NCI-H345 (cell line): ENCODE measurements at places on chromosomes 7 and 10.

- no peak for DNase-seq
These were observed 315.3 kb downstream of the ADRA2A start for GRCh38 chr10:111392159-111392558.

DNA sequence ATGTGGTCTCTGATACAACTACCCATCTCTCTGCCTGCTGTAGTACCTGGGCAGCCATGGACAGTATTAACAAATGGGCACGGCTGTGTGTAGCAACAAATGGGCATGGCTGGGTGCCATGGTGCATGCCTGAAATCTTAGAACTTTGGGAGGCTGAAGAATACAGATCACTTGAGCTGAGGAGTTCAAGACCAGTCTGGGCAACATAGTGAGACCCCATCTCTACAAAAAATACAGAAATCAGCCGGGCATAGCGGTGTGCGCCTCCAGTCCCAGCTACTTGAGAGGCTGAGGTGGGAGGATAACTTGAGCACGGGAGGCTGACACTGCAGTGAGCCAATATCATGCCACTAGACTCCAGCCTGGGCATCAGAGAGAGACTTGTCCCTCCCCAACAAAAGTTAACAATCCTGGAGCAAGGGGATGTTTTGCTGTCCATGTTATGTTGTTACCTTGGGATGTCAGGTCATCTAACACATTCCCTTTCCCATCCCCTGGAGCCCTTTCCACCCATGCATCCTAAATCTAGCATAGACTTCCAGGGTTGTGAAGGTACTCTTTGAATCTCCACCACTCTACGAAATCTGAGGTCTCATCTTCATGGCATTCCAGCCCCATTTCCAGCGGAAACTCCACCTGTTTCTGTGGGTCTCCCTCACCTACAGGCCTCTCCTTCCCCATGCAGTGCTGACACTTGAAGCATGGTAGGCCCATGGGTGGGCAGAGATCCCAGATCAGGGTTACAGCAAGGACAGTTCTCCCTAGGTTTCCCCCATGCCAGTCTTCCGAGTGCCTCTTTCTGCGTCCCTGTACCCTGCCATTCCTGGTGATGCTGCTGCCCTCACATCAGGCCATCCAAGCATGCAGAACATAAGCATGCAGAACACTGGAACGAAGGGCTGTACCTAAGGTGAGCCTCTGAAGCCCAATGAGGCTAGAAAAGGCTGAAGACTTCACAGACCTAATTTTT is 13.1 kb downstream of the FXYD4 start:
- no peak for DNase-seq

DNA sequence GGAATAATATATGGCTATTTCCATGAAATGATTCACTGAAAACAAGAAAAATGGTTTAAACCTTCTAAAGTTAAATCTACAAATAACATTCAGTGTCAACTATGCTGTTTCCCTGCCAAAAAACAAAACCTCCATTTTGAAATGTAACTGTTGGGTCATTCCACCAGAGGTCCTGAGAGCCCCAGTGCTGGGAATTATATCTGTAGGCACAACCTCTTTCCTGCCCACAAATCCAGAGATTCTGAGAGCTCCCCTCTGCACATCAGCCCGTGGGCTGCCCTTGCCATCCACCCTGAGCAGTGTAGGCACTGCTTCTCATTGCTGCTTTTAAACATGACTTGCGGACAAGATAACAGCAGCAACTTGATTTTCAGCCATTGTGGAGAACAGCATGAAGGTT is 198.6 kb downstream of the TMEM178B start:
- no peak for DNase-seq

DNA sequence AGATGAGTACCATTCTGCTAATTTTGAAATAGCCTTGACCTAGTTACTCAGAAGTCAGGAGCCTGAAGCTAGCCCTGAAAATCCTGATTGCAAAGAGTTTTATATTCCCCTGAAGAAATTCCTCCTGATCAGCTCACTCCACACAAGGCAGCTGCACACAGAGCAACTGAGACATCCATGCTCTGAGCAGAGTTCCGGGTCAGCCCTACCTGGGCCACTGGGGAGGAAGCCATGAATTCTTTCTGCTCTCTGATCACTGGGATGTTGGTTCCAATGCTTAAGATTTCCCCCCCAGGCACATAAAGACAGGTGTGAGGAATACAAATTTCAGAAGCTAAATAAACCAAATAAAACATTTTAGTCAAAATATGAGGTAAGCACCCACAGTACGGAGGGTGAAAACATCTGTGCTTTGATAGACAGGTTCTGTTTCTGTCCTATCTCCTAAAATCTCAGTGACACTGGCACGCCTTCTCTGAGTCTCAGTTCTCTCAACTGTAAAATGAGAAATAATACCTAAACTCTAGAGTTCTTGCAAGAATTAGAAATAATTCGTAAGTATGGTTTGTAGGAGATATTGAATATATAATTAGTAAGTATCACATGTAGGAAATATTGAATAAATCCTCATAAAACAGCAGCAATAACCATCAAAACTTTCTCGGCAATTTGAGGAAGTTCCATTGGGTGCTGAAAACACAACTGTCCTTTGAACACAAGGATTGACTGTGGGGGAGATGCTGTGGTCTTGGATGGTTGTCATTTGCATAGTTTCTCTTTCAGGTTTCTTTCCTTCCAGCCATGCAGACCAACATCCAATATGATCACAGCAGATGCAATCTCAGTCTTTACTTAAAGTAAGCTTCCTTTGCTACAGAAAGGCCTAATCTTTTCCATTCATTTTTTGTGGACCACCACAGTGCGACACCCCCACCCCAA is 133.0 kb upstream of the TNS3 start:
- no peak for DNase-seq

GRCh38 chr10:14653271-14654161 is 121.2 kb downstream of the FAM107B start:
- DNase-seq = no peak

DNA sequence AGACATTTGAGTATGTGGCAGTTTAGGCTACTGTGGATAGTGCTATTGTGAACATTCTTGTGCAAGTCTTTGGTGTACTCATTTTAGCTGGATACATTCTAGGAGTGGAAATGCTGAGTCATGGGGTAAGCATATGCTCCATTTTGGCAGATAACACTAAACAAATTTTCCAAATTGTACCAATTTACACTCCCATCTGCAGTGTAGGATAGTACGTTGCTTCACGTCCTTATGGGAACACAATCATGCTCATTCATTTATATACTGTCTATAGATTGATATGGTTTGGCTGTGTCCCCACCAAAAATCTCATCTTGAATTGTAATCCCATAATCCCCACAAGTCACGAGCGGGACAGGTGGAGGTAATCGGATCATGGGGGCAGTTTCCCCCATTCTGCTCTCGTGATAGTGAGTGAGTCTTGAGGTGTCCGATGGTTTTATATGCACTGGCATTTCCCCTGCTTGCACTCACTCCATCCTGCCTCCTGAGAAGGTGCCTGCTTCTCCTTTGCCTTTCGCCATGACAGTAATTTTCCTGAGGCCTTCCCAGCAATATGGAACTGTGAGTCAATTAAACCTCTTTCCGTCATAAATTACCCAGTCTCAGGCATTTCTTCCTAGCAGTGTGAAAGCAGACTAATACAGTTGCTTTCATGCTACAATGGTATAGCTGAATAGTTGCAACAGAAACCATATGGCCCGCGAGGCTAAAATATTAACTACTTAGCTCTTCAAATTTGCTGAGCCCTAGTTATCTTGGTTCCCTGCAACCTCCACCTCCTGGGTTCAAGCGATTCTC is 25.6 kb downstream of the RNF216 start:
- DNase-seq = no peak

- no peak for DNase-seq
These were observed 182.9 kb upstream of the SHH start for GRCh38 chr7:155995183-155995612.
